NCI-H1694 (cell line): ENCODE measurements at places on chromosomes 6 and 20.

DNA sequence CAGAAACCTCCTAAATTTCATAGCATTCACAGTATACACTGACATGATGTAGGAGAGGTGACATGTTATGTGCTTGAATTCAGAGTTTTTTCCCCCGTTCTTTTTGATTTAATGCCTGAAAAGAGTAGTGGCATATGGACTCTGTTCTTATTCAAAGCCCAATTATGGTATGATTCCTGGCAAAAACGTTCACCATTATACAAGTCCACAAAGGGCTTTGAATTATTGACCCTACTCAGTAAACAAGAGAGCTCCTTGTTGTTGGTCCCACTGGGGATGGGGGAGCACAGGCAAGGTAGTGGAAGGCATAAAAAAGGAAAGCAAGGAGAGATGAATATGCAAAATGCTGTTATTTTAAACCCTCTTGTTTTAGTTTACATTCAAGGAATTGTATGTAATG is 136.0 kb upstream of the AHI1 start:
- DNase-seq = no peak

GRCh38 chr6:100234625-100235024 is 230.1 kb downstream of the SIM1 start:
- DNase-seq = no peak

- no peak for DNase-seq
Observed at GRCh38 chr6:5180636-5181035, 80.1 kb downstream of the LYRM4 start.

DNA sequence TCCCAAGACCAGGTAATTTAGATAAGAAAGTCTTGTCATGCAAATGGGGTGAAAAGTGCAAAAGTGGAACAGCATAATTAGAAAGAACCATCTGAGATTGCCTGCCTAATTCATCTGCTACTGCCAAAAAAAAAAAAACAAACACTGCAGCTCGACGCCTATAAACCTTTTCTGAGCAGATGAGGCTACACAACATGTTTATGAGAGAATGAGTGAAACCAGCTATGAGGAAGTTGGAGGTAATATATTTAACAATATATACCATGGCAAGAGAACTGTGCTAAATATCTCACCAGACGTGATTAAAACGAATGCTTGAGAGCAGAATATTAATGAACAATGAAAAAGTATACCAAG is 50.0 kb downstream of the LAMA4 start:
- peak; percentile 4 for DNase-seq

DNA sequence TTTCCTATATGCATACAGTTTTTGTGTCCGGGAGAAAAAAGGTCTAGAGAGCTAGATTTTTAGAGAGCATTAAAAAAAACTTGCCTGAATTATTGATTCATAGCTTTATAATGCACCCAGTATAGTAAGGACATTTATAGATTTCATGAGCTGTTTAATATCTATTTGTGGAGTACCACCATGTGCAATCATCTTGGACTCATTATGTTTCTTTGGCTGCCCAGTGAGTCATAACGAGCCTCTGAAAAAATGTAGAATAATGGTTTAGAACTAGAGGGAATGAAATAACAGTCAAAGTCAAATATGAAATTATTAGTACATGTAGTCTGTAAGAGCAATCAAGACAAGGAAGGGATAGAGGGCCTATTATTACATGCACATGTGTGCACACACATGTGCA is 350.0 kb downstream of the CD83 start:
- no peak for DNase-seq
